Glutamatergic neuron (in vitro differentiated cells): ENCODE measurements at places on chromosomes 5 and 9.
A peak's percentile ranks its signal among the peaks of the same experiment; 100 is the strongest.

DNA sequence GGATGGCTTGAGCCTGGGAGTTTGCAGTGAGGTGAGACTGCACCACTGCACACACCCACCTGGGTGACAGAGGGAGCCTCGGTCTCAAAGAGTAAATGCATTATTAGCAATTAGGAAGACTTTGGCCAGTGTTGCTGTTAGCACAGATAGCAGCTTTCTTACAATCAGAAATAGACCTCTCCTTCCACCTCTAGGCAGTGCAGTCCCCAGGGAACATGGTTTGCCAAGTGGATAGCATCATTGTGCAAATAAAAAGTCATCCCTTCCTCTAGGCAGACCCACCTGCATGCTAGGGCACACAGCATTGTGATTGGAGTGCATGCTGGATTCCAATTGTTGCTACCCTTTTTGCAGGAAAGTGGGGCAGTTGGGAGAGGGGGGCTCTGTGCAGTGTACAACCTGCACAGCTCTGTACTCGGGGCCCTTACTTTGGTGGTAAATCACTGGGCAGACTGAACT, 77.9 kb upstream of the KLF9 start:
- no peak for DNase-seq

DNA sequence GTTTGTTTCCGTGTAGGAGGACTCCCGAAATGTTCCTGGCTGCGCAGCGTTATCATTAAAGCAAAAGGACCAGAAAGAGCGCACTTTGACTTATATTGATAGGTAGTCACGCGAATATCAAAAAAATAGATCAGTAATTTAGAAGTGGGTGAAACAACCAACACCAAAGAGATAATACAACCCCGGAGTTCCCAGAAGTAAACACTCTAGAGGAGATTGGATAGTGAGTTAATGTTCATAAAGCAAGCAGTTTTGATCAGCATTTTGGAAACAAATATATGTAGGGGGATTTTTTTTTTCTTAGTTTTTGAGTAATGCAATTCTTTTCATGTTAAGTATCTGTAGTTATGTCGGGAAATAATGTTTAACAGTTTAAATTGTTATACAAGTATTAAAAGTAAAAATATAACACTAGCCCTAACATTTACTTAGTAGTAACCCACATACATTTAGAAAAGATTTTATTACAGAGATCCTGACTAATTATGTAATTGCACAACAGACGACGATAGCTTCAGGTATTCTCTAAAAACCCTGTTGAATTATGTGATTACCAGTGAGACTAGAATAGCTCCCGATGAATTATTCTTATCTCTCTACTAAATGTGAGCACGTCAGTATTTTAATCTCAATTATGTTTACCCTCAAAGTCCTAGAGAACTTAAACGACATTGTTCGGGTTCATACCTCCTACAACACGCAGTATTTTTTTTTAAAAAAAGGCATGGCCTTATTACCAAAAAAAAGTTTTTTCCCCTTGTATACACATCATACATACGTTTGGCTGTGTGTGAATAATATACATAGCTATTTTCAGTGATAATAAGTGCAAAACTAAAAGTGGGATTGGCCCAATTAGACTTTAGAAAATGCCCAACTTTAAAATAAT, 9.4 kb upstream of the NFIB start:
- DNase-seq: no peak

GRCh38 chr5:79983618-79984017, 7.4 kb downstream of the MTX3 start:
- DNase-seq: no peak

DNA sequence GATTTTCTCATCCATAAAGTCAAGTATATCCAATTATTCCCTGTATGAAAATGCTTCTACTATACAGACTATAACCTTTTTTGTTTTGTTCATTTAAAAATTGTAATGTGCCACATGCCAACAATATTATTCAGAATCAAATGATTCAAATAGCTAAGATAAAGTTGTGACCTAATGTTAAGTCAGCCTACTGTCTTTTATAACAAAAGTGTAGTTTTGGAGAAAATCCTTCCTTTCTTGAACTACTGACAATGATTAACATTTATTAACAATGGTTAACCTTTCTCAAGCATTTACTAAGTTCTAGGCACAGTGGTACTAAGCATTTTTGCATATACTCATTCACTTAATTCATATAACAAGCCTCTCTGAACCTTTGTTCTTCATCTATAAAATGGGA, 25.0 kb downstream of the CSF2 start:
- DNase-seq: no peak

- DNase-seq: no peak
Measured at GRCh38 chr9:132069046-132069898, 10.4 kb downstream of the MED27 start.

DNA sequence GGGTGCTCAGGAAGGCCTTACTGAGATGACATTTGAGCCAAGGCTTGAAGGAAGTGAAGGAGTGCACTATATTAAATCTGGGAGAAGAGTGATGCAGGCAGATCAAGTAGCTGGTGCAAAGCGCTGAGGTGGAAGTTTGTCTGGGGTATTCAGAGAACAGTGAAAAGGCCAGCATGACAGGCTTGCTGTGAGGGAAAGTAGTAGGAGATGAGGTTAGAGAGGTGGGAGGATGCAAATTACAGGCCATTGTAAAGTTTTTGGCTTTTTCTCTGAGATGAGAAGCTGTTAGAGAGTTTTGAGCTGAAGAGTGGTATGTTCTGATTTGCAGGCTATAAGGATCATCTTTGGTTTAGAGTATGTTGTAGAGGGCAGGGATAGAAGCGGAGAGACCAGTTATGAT, 80.8 kb upstream of the GRHPR start:
- no peak for DNase-seq

DNA sequence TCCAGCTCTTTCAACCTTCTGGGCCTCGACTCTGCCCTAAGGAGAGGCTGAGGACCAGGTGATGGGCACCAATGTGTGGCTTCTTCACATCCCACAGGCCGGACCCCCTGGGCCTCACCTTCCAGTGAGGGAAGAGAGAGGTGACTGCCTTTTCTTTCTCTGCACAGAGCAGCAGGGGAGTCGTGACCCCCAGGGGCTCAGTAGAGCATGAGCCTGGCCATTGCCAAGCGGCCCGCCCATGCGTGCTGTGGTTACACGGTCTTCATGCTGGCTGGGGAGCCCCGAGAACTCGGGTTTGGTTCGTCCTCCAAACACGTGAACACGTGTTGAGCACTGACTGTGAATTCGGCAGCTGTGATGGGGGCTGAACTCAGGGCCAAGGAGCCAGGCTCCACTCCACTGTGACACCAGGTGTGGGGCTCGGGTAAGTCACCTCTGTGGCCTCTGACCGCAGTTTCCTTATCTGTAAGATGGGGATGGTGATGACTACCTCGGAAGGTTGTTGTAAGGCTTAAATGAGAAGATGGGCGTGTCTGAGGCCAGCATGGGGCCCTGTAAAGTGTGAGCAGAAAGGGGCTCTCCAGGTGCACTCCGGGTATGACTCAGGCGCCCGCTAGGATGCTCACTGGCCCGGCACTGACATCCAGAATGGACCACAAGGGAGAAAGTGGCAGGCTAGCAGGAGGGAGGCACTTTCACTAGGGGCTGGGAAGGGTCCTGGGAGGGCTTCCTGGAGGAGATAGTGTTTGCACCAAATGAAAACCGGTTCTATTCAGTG, 13.4 kb upstream of the GRHPR start:
- no peak for DNase-seq

DNA sequence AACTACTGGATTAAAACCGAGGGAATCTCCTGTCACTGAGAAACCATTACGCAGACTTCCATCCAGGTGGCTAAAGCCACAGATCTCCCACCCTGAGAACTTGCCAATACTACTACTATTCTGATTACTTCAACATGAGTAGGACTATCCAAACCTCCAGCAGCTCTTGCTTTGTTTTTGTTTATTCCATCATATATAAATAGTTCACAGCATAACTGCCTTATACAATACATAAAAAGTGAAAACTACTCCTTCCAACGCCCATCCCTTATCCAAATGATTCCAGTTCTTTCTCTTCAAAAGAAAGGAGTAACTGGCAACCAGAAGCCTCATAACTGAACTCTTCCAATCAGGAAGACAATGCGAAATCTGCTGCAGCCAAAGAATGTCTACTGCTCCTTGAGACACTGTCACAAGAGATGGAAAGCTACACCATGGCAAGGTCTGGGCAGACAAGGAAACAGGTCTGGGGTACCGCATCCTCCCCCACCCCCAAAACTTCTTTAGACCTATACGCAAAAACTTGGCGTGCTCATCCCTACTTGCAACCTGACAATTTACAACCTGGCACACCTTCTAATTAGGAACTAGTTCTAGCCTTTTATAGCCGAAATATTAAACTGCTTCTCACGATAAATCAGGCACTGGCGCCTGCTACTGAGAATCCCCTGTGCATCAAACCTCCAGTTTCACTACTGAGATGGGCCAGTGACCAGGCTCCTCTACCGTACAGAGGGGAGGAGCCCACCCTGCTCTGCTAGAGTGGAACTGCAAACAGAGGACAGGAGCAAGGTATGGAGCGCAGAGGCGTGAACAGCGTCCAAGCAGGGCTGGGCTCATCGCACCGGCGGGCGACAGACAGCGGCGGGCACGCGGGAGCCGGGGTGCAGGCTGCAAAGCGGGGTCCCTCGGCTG, 986 bp downstream of the PLPP1 start:
- DNase-seq: peak; percentile 69

DNA sequence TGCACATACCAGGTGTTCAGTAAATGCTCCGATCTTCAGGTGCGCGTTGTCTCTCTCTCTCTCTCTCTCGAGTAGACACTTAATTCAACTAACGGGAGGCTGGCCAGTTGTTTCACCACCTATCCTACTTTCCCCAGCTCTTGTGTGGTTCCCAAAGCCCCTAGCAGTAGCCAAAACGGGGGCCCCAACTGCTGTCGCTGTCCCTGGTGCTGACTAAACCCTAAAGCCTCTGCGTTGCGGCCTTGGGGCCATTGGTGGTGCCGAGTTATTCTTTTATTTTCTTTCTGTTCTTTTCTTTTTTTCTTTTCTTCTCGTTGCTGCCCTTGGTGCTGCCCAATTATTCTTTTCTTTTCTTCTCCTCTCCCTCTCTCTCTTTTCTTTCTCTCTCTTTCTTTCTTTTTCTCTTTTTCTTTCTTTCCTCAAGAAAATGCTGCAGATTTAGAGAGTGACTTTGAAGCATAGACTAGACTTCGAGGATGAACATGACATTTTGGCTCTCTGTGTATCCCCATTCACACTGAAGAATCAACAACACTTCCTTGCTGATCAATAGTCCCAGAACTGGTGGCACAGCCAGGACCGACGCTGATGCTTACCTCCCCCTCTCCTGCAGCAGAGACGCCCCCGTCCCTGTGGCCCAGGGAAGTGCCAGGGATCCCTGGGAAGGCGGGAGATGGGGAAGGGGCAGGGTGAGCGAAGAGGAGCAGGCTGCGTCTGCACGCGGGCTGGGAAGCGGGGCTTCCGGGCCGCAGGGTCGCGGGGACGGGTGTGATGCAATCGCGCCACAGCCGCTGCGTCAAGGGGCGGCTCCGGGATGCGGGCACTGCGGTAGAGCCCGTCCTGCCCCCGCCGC, at the start of gene FBLL1:
Gene FBLL1, plus strand, starts transcription at position 785 of the 853 bp plus-strand sequence. CDS start 200 bp downstream, outside the sequence.
- peak; percentile 85 for DNase-seq

DNA sequence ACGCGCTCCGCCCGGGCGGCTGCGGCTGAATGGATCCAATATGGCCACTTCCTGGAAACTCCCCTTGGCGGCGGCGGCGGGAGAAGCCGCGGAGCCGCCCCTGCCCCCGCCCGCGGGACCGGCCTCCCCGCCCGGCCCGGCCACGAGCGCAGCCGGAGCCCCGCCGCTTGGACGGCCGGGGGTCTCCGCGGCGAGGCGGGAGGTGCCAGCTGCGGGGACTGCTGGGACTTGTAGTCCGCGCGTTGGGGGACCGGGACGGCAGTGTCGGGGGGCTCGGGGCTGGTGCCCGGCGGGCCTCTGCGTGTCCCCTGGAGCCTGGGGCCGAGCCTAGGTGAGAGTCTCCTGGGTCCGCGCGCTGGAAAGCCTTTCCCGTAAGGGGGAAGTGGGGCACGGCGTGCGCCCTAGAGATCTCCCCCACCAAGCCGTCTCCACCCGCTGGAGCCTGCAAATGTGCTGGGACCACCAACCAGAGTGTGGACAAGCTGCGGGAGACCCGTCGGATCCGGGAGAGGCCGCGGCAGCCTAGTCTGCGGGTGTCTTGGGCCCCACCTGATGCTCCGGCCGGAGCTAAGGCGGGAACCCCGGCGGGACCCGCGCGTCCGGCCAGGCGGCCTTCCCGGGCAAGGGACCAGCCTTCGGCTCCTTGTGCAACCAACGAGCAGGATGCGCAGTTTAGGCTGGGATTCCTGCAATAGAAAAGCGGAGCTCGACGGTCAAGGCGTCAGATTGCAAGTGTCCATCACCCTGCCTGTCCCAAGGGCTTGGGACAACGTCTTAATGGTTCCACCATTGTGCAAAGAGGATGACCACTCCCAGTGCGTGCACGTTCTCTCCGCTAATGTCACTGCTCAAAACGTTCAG, at the start of gene SEPTIN8:
Gene SEPTIN8, minus strand, starts transcription at position 31 of the 861 bp plus-strand sequence. CDS start 102 bp downstream, outside the sequence.
- peak; percentile 61 for DNase-seq

- no peak for DNase-seq
Measured at GRCh38 chr5:72644296-72644695, 137.1 kb upstream of the ZNF366 start.

DNA sequence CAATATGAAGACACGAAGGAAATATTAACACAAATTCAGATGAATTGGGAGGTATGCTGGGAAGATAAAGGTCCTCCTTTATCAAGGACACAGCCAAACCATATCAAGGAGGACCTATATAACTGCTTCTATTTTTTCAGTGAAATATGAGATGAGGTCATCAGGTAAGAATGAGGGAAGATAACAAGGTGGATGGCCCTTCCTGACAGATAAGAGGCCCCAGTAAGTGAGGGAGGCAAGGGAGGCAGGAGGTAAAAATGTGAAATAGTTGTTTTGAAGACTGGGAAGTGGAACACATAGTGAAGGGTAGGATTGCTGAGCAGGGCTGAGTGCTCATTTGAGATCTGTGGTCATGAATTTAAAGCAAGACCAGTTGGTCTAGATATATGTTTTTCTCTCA, 60.0 kb upstream of the FOXE1 start:
- no peak for DNase-seq

GRCh38 chr9:91273853-91274552, 87.7 kb downstream of the AUH start:
- no peak for DNase-seq

DNA sequence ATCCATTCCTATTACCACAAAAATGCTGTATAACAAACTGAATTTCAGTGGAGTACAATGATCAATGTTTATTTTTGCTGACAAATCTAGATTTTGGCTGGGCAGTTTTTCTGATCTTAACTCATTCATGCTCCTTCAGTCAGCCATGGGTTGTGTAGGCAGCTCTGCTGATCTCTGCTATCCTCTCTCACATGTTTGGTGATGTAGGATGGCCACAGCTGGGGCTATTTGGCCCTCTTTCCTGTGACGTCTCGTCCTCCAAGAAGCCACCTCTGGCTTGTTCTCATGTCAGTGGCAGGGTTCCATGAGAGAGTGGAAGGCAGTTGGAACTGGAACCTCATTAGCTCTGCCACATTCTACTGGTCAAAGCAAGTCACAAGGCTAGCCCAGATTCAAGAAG, 8.9 kb downstream of the NLN start:
- no peak for DNase-seq
